ENCODE measurements at places on chromosomes 12 and 14.

- no peak for DNase-seq
These were observed 36.1 kb upstream of the KRAS start for GRCh38 chr12:25286837-25287236.

DNA sequence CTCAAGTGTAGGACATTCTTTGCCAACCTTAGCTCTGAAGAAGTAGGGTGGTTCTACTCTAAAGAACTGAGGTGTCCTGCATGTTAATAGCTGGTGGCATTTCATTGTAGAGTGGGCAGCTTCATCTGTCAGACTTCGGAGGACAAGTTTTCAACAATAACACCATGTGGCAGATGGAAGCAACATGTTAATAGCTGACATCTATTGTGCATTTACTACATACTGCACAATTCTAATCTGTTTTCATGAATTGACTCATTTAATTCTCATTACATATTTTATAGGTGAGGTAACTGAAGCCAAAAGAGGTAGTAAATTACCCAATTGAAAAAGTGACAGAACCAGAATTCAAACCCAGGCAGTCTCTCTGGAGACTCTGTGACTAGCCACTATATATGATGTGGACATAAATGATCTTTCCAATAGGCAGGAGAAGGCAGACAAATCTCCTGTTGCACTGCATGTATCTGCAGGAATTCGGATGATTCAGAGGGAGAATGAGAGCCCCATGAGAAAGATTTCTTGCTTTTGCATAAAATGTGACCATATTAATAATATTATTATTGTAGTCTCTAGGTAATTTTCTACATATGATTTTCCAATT is 137.2 kb upstream of the E2F7 start:
- no peak for DNase-seq

DNA sequence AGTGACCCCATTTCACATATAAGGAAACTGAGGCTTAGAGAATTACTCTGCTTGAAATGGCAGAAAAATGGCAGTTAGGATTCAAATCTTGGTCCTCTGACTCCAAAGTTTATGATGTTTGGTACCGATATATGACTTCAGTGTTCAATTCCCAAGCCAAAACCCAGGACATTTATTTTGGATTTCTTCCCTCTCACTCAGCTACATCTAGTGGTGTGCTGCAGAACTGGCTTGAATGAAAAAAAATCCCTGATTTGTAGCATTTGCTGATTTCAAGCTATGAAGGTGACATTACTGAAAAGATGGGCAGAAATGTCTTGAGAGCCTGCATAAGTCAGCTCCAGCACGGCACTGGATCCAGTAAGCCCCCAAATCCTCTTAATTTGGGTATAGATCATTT is 106.4 kb downstream of the EFCAB11 start:
- no peak for DNase-seq

GRCh38 chr14:93905623-93906022 is 21.5 kb upstream of the FAM181A start:
- no peak for DNase-seq

GRCh38 chr14:97748616-97749015 is 951.4 kb downstream of the VRK1 start:
- no peak for DNase-seq

DNA sequence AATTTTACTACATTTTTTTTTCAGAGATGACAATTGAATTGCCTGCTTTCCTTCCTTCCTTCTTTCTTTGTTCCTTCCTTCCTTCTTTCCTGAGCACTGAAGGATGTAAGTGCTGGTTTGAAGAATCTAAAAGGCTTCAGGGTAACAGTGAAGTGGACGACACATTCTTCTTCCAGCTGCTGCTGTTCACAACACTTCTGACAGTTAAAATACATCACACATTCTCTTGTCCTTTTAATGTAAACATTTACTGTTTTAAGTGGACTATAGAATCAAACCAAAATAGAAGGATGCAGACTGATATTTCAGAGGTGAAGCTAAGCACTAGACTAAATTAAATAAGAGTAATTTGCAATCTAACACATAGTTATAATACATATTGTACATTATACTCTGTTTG is 151.5 kb downstream of the MSRB3 start:
- DNase-seq = no peak

- peak; percentile 63 for DNase-seq
These were observed 8.0 kb upstream of the ASB8 start for GRCh38 chr12:48165089-48165981.

GRCh38 chr12:96811083-96811482 is 96.0 kb upstream of the NEDD1 start:
- DNase-seq = peak; percentile 25

GRCh38 chr14:75333606-75334548 is 55.2 kb downstream of the FOS start:
- no peak for DNase-seq

DNA sequence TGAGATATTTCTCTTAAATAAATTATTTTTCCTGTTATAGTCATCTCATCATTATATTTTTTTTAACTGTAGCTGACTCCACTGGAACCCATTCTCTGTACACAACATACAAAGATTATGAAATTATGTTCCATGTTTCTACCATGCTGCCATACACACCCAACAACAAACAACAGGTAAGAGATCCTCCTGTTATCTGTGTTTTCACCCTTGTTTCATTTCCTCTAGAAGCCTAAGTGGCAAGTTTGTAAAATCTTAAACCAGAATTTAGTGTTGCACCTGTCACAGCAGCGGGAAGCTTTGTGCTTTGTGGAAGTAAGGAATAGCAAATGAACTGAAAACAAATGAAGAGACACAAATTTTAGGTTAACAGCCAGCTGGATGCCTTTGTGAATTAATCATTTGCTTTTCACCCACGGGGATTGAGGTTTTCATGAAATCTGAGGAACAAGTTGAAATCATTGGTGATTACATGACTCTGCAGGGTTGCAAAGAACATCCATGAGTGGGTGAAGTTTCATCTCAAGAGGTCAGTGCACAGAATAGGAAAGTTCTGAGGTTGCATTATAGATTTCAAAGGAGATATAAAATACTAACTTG is 273.9 kb upstream of the RGS6 start:
- DNase-seq = peak; percentile 31

DNA sequence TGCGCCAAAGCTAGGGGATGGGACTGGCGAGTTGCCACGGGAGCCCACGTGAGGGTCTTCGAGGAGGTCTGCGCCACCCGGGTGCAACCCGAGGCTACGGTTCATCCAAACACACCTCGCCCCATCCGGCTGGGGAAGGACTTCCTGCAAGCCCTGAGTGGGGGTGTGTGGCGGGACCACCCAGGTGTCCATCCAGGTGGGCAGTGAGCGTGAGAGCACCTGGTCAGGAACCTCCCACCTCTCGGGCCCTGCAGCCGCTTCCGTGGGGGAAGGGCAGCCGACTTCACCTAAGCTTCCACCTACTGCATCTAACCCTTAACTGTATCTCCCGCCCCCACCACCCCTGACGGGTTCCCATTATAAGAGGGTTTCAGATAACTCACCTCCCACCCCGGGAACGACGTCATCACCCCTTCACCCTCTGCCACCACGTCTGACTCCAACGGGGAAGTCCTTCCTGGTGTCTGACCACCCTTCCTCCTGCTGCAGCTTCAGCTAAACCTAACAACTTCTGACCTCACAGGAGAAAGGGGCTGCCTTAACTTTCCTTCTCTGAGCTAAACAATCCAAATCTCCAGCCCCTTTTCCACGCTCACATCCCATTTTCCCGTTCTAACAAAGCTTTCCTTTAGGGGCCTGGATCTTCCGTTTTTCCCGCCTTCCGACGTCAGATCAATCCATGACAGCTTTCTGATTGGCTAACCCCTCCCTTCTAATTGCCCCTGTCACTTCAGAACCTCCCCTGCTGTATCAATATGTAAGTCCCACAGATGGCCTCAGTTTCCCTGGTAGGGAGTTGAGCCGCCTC is 27.4 kb upstream of the SMUG1 start:
- DNase-seq = no peak

DNA sequence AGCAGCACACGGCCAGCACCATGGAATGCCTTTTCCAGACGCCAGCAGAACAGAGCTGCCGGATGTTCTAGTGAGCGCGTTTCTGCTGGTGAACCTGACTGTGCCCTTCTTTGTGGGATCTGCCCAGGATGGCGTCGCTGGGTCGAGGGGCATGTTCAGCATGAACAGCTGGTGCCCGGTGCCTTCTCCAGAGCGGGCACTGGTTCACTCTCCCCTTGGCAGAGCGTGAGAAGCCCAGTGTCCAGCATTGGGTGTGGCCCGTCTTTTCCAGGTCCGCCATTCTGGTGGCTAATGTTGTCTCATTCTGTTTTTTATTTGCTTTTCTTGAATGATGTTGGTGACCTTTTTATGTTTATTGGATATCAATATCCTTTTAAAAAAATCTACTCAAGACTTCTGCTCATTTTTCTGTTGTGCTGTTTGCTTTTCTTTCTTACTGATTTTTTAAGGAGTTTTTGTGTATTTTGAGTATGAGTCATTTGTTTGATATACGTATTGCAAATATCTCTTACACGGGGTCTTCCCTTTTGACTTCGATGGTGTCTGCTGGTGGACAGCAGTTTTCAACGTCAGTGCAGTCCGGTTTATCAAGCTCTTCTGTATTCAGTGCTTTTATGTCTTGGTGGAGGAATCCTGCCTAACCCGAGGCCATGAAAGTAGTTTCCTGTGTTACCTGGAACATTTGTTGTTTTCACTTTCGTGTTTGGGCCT is 74.3 kb downstream of the ADGRD1 start:
- no peak for DNase-seq

DNA sequence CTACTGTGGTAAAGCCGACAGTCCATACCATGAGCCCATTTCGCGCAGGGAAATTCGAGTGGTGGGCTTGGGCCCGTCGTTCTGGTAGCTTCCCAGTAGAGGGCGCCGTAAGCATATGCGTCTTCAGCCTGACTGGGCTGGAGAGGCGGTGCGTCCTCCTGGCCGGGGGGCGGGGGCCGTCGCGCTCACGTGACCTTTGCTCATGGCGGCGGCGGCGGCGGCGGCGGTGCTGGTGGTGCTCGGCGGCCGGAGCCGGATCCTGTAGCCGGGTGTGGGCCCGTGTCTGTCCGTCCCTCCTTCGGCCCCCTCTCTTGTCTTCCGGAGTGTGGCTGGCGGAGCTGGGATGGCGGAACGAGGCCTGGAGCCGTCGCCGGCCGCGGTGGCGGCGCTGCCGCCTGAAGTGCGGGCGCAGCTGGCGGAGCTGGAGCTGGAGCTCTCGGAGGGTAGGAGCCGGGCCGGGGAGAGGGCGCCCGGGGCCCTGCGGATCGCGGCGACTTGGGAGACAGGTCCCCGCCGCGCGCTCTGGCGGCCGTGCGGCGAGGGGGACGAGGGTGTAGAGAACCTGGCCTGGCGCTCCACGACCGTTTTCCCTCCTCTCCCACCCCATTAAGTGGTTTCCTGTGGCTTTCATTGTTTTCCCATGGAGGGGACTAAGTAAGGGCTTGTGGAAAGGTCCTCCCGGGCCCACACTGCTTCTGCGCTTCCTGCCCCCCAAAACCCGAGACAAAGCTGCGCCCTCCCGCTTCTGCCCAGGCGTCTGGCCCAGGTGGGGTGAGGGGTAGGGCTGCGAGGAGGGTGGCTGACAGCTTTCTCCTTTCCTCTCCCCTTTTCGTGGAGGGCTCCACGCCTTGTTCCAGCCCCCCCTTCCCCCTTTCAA is at the start of gene DIP2B:
DIP2B (plus strand) TSS at position 188 of the 877 bp plus-strand sequence; CDS start at position 344, 156 bp downstream.
- DNase-seq = peak; percentile 91

- peak; percentile 59 for DNase-seq
These were observed 418 bp upstream of the MYG1 start for GRCh38 chr12:53299101-53299453.

- DNase-seq = peak; percentile 5
These were observed 28.4 kb upstream of the NEDD1 start for GRCh38 chr12:96878704-96879103.

DNA sequence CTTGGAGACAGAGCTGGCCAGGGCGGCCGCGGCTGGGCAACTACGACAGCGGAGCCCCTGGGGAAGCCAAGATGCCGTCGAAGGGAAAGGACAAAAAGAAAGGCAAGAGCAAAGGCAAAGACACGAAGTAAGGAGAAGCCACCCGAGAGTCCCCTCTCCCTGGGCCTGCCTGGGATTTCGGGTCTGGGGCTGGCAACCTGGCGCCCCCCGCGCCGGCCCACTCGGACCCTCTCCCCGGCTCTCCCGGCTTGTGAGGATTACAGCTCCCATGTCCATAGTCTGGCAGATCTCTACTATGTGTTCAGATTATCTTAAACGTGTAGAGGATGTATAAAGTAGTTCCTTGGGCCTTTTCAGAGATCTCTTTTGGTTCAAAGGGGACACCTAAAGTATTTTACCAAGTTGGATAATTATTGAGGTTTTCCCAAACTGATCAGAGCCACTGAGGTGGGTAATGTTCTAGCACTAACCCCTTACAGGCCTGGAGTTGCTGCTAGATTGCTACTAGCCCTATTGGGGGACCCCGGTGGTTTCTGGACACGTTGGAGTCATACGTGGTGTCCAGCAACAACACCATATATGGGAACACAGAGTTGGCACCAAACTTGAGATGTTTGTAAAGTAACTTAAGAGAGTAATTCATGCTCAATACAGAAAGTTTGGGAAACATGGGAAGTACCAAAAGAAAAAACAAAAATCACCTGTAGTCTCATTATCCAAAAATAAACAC is 424 bp downstream of the BBOF1 start:
- peak; percentile 39 for DNase-seq

- DNase-seq = no peak
These were observed 239.6 kb downstream of the ZFP36L1 start for GRCh38 chr14:68553311-68553710.

- no peak for DNase-seq
These were observed 1.5 kb upstream of the OTX2 start for GRCh38 chr14:56811593-56812363.

DNA sequence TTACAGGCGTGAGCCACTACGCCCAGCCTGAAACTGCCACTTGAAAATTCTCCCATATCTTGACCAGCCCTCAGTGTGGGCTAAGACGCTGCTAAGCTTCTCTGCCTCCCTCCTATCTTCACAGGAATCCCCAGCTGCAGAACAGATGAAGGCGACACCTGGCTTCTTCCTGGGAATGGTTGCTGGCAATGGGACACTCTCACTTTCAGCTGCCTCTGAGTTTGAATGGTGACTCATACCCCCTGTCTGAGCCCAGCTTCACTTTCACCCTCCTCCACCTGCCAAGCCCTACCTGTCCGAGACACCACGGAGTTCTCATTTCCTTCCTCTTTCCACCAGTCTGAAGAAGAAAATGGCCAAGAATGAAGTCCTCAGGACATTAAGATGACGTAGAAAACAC is 18.3 kb upstream of the VASH1 start:
- DNase-seq = peak; percentile 55

GRCh38 chr14:105774001-105774400 is 247.6 kb downstream of the TMEM121 start:
- no peak for DNase-seq

GRCh38 chr12:9646794-9647781 is 22.4 kb upstream of the CLEC2D start:
- peak; percentile 6 for DNase-seq

All from myocyte (in vitro differentiated cells).